ENCODE measurements at places on chromosomes 13 and 19.

DNA sequence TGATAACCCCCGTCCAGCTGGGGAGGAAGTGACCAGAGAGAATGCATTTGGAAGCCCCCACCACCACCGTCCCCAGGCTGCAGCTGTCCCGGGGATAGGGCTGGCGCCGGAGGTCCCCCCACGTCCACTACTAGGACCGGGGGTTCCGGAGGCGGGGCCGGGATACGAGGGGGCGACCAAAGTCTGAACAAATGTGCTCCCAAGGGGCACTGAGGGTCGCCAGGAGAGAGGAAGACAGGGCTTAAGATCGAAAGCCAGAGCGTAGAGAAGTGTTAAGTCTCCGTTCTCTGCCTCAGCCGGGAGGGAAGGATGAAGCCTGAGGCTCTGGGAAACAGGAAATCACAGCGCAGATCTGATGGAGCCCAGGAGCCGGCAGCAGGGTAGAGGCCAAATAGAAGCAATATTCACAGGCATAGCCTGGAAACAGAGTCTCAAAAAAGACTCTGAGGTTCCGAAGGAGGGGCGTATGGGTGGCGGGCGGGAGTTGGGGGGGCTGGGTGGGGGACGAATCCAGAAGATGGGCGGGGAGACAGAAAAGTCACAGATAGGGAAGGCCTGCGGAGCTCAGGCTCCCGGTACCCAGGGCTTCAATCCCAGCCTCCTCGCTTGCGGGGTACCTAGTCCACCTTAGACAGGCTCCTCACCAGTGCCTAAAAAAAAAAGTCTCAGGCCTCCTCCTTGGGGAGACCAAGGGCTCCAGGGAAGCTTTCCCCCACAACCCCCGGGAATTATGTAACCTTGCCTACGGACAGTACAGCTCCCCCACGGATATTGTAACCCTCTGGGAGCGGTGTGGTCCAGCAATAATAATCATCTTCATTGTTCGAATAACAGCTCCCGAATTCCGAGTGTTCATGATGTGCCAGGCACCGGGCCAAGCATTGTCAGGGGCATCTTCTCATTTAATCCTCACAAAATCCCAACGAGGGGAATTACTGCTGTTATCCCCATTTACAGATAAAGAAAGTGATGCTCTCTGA, 1.1 kb upstream of the ERF start:
- peak; percentile 67 for DNase-seq

- DNase-seq, result no peak
Observed at GRCh38 chr19:15315101-15315500, 17.2 kb downstream of the BRD4 start.

DNA sequence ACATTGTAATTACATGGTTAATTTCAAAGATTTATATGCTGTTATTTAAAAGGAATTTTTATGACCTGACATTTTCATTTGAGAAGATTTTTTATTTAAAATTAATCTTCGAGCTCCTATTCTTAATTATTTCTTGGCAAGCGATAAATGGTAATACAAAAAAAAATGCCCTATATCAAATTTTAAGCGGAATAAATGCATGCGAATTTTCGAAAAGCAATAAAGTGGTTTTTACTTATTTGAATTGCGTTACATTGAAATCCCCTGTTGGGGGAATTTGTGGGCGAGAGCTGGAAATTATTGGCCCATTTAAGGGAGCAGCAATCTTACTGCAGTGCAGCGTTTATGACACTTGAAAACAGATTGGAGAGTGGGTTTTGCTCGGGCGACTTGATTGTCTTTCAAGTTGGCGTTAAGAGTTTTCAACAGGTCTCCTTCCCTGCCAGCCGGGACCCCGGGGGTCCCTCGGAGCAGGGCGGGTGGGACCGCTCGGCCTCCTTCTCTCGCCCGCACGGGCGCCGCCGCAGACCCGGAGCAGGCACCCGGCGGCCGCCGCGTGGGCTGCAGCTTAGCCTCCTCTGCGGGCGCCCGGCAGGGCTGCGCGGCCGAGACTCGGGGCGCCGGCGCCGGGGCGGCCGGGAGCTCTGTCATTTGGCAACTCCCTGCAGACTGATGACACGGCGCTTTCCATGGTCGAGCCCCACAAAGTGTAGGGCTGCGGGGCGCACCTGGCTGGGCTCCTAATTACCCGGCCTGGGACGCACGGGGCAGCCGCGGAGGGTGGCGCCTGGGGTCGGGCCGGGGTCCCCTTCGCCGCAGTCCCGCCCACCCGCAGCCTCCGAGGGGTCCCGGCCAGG, 255.1 kb upstream of the SOX21 start:
- no peak for DNase-seq

GRCh38 chr13:111629926-111630325, 309.5 kb downstream of the TEX29 start:
- no peak for DNase-seq

DNA sequence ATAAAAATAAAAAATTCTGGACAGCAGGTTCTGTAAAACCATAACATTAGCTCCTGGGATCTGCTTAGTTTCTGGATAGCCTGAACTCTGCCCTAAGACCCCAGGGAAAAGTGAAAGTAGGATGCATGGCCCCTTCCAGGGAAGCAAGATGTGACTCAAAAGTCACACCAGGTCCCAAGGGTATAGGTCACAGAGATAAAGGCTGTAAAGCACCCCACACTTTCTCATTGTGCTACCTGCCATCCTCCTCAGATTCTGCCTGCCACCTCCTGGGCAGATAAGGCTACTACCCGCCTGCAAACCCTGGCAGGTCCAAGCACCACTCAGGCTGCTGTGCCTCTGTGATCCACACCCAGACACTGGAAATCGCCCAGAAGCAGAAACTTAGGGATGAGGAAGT, 20.6 kb downstream of the FFAR2 start:
- peak; percentile 17 for DNase-seq

DNA sequence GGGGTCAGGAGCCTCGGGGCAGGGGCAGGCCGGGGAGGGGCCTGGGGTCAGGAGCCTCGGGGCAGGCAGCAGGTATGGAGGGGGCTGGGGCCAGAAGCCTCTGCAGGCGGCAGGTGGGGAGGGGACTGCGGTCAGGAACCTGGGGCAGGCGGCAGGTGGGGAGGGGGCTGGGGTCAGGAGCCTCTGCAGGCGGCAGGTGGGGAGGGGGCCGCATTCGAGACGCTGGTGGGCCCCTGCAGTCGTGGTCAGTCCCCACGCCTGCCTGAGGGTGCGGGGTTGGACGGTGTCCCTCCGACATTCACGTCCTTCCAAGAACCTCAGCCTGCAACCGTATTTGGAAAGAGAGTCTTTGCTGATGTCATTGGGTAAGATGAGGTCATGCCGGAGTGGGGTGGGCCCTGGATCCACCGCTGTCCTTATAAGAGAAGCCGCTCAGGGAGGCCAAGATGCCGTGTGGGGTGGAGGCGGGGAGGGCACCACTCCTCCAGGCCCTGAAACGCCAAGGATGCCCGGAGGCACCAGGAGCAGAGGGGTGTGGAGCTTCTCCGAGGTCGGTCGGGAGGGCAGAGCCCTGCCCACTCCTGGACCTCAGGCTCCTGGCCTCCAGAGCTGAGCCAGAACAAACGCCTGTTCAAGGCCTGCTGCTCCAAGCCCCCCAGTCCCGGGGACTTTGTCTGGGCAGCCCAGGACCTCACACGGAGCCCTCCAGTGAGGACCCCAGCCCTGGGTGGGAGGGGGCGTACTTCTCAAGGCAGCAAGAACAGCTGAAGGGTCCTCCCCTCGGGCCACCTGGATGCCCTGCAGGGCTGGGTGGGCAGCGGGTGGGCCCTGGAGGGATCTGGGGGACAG, 30.1 kb downstream of the PIP5K1C start:
- DNase-seq, result peak; percentile 95

DNA sequence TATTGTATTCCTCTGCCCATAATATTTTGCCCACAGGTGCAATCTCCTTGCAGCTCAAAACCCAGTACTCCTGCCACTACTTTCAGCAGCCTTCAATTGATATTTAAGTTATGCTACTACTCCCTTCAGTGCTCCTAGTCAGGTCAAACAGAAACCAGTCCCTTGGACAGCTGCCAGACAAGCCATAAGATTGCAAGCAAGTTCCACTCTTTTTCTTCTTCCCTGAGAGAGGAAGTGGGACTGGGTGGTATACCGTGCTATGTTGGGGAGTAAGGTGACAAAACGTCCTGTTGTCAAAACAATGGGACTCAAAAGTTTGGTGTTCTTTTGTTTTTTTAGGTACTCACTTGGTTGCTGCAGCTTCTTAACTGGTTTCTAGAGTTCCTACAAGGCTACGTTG, 63.1 kb upstream of the FRY start:
- DNase-seq, result no peak

GRCh38 chr13:113650731-113651148, 7.3 kb downstream of the ATP4B start:
- no peak for DNase-seq

GRCh38 chr13:97976610-97977521, 23.4 kb downstream of the IPO5 start:
- DNase-seq, result peak; percentile 11

DNA sequence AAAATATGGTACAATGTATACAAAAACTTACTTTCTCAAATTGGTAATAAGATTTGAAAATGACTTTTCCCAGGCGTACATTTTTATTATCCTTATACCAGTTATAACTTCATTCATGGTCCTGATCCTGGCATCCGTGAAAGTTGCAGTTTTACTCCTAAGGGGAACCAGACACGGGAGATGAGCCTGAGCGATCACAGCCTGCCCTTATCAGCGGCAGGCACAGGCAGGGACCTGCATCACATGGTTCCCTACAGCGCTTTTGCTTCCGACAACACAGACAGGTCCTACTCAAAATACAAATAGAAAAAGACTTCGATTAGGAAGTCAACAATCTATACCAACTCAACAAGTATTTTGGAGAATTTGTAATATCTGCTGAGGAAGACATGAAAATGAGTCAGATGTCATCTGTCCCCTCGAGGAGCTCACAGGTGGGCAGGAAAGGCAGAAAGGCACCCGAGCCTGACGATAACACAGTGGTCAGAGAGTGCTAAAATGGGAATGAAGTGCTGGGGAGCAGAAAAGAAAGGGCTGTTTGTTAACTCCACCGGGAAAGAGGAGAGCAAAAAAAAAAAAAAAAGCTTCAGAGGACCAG, 93.4 kb downstream of the ABCC4 start:
- DNase-seq, result no peak

DNA sequence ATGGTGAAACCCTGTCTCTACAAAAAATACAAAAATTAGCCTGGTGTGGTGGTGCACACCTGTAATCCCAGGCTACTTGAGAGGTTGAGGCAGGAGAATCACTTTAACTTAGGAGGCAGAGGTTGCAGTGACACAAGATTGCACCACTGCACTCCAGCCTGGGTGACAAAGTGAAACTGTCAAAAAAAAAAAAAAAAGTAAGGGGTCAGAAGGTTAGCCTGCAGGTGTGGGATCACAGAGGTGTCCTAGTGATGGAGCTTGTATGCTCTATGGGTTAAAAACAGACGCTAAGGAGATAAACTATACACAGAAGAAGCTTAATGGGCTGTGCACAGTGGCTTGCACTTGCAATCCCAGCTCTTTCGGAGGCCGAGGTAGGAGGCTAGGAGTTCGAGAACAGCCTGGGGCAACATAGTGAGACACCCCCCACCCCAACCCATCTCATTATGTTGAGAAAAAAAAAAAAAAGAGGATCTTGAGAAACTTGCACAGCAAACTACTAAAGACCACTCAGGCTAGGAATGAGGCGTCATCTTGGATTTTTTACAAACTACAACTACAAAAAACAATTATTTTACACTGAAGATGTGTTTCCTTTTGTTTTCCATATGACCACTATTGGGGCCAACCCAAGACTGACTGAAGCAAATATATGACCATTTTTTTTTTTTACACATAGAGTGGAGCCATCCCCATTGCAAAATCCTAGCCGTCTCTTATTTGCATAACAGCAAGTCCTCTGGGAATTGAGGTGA, 7.9 kb downstream of the FOSB start:
- DNase-seq, result no peak

DNA sequence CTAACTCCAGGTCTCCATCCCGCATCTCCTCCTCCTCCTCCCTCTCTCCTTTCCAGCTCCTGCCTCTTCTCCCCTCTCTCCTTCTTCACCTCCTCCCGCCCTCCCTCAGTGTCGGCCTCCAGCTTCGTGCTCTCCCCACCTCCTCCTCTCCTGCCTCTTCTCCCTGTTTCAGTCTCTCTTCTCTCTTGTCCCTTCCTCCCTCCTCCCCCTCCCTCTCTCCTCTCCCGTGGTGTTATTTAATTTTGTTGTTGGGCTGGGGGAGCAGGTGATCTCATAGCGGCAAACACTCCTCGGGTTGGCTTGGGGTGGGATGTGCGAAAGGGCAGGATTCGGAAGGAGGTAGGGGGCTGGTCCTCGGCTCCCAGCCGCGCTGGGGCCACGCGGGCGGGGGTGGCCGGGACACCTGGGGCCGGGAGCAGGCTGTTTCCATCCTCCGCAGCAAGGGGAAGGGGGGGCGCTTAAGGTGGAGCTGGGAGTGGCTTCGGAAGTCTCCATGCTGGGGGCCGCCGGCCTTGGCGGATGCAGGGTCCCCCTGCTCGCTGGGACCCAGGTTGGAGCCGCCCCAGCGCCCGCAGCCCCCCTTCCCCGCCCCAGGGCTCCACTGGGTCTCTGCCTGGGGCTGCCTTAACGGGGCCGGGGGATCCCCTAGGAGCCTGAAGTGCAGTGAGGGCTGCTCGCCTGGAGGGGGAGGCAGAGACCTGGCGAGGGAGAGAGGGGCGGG, at the start of gene CA11:
CA11 (minus strand) TSS at position 187 of the 721 bp plus-strand sequence. CDS start 555 bp downstream, outside the sequence.
- peak; percentile 68 for DNase-seq

- DNase-seq, result no peak
Observed at GRCh38 chr13:109737606-109738005, 48.8 kb downstream of the IRS2 start.

DNA sequence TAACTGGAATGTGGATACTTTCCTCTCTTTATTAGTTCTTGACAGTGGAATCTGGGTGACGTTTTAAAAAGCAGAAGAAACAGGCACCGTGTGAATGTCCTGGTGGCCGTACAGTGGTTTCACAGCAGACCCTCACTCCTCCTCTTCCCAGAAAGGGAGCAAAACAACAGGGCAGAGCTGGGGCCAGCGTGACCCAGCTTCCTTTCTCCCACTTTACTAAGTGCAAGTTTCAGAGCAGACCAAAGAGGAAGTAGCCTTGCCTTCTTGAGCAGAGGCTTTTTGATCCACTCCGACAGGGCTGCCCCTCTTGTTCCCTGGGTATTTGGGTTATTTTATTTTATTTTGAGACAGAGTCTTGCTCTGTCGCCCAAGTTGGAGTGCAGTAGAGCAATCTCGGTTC, 19.6 kb upstream of the C19orf33 start:
- DNase-seq, result no peak

DNA sequence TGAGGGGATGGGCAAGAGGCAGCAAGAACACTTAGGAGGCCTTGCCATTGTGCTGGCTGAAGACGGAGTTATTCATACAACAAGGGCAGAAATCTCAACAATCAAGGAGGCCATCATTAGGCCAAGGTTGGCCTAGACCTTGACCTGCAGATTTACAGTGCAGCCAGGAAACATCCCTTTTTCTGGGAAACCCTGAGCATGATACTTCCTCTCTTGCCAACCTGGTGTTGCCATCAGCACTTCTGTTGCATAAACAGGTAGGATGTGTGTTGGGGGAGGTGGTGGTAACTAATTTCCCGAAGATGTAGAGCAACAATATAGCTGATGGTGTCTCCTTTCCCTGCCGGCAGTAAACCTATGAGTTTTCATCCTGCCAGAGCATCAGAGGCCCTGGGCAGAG, 8.0 kb downstream of the TMEM272 start:
- no peak for DNase-seq

GRCh38 chr19:13764821-13765394, 586 bp downstream of the MRI1 start:
- DNase-seq, result no peak

Data from HCEC 1CT (cell line).